ENCODE measurements at places on chromosomes 7 and 10.

DNA sequence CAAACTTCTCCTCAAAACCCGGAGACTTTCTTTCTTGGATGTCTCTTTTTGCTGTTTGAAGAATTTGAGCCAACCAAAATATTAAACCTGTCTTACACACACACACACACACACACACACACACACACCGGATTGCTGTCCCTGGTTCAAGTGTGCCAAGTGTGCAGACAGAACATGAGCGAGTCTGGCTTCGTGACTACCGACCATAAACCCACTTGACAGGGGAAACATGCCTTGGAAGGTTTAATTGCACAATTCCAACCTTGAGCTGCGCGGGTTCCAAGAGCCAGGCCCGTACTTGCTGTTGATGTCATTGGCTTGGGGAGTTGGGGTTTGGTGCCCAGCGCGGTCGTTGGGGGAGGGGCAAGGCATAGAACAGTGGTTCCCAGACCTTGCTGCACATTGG, 1.7 kb downstream of the EGFR start:
- DNase-seq: peak; percentile 73

GRCh38 chr7:47218378-47219176, 363.3 kb downstream of the TNS3 start:
- DNase-seq: peak; percentile 93

GRCh38 chr10:110524179-110524858, 26.6 kb downstream of the DUSP5 start:
- no peak for DNase-seq

DNA sequence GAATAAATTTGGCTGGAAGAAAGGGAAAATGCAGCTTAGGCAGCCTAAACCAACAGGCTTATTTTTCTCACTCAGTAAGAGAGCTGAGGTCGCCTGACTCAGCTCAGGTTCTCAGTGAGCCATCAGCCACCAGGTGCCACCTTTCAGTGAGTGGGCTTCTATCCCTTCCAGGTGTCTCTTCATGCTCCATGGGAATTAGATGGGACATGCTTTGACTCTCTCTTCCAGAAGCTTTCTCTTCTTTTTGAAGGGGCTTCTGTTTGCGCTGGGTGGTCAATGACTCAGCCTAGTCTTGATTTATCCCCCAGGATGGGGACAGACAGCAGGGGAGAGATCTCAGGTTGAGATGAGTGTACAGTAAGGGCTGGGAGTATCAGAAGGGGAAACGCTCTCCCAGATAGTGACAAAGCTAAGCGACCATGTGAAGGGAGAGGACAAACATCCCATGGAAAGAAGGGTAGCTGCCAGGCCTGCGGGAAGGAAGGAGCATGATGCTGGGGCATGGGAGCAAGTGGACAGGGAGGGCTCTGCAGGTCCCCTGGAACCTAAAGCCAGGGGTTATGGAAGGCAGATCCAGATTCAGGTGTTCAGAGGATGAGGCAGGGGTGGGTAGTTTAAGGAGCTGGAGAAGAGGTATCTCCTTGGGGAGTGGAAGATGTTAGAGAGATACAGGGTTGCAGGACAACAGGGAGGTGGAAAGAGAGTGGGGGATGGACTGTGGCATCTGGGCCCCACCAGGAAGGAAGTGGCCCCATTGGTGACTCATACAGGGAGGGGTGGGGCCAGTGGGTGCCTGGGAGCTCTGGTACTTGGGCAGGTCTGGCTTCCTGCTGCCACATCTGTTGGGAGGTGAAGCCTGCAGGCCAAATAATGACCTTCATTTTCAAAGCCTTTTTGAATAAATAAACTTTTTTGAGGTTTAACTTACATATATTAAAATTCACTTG, 32.5 kb downstream of the OGDH start:
- DNase-seq: peak; percentile 75

DNA sequence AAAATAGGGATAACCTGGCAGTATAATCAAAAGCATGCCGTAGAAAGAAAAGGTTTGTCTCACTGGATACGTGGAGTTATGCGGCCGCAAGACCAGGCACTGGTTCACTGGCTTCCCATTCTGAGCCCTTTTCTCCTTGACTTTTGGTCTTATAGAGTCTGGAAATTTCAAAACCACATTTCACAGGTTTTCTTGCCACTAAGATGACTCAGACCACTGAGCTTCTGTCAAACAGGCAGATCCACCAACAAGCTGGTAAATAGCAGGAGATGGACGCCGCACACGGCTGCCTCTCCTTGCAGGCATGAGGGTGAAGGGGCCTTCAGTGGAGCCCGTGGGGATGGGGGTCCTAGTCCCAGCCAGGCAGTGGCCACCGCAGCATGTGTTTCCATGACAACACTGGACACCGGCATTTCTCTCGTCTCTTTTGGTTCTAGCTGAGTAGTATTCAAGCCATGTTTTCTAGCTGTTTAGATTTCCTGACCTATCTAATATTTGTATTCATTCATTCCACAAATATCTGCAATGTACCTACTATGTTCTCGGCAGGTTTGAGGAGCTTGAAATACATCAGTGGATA, 55.5 kb downstream of the KLF6 start:
- peak; percentile 44 for DNase-seq

- DNase-seq: no peak
These were observed 52.6 kb downstream of the EVX1 start for GRCh38 chr7:27295236-27295635.

DNA sequence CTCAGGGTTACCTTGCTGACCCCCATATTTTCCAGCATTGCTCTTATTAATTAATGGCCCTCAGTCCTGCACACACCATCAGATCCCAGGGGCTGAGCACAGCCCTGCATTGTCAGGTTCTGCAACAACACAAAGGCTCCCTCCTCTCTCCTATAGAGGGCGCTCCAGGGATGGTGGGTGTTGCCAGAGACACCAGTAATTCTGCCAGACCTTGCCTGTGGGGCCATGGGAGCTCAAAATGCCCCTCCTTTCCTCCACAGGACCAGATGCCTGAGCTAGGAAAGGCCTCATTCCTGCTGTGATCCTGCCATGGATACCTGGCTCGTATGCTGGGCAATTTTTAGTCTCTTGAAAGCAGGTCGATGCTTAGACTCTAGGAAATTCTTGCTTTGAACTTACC, 42.8 kb upstream of the PRSS58 start:
- DNase-seq: no peak

GRCh38 chr7:73526896-73527821, 5.1 kb upstream of the BAZ1B start:
- no peak for DNase-seq

- peak; percentile 84 for DNase-seq
These were observed 16.8 kb downstream of the OSBPL3 start for GRCh38 chr7:24963218-24963617.

GRCh38 chr10:121248266-121248665, 350.0 kb downstream of the FGFR2 start:
- DNase-seq: no peak

DNA sequence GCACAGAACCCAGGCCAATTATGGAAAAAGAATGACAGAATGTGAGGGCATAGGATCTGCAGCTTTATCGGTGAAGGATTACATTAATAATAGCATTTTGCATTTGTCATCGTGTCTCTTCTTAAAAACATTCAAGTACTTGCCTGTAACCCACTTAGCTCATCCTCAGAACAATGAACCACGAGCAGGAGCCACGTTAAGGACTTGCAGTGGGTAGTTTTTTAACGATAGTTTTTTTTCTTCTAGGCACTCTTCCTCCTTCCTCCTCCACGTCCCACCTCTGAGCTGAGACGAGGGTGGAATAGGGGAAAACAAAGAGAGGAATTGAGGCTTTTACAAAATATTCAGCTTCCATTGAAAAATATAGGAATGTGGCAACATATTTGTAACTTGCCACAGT, 27.1 kb downstream of the CDHR3 start:
- no peak for DNase-seq

GRCh38 chr10:93075369-93076221, 1.9 kb downstream of the CYP26A1 start:
- DNase-seq: no peak

DNA sequence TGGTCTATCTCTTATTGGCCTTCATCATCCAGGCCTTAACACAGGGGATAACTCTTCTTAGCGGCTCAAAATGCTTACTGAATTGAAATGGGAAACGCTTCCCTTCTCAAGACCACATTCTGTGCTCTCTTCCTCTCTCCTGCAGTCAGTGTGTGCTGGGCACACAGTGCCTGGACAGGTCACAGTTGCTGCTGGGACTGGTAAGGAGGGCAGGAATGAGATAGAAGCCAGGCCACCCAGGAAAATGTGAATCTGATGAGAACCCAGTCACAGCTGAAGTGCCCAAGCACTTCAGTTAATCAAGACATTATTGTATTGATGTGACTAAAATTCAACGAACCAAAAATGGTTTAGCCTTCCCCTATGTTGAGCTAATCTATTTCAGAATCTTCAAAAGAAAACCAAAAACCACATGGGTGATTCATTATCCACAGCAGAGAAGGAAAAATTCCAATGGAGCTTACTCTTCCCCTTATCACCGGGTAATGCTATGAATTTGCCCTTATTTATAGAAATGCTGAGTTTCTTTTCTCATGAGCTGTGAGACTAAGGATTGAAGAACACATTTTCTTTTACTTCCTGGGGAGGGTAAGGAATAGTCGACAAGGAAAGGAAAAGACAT, 41.2 kb upstream of the PLPP4 start:
- peak; percentile 83 for DNase-seq

DNA sequence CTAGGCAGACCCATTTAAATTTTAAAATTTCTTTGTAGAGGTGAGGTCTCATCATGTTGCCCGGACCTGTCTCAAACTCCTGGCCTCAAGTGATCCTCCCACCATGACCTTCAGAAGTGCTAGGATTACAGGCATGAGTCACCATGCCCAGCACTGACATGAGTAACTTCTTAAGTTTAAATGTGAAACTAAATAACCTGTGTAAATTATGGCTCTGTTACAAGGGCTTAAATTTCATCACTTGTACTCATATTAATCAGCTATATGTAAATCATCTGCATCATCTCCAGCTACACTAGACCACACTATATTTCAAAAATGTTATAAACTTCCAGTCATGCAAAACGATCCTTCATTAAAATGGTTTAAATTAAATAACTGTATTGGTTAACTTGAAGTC, 56.1 kb downstream of the ATAD1 start:
- DNase-seq: peak; percentile 53

DNA sequence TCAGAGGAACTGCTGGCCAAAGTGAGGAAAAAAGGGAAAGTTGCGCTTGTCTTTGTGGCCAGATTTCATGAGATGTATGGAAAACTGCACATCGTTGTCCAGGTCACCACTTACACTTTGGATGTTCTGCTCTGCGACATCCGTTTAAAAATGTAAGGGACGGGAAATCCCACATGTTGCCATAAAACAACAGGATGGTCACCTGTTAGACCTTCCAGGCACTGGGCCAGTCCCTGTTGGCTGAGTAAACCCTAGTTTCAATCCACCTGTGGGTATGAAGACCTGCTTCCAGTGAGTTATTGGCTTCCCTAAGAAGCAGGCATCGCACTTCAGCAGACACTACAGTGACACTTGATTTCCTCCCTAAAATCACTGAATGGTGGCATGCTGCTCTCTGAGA, 2.7 kb upstream of the STAMBPL1 start:
- DNase-seq: no peak

GRCh38 chr7:126578338-126578737, 674.4 kb downstream of the GRM8 start:
- DNase-seq: no peak

DNA sequence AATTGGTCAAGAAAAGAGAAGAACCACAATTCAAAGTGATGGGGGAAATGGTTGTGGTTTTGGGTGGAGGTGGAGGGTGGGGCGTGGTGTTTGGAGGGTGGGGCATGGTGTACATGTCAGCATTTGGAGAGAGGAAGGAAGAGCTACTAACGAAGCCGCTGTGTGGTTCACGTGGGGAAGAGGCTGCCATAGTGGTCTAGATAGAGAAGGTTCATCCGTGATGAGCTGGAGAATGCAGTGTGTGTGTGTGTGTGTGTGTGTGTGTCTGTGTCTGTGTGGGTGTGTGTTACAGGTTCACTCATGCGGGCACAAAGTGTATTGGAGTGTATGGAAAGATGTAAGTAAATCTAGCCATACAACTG, 6.1 kb upstream of the VCL start:
- DNase-seq: no peak

DNA sequence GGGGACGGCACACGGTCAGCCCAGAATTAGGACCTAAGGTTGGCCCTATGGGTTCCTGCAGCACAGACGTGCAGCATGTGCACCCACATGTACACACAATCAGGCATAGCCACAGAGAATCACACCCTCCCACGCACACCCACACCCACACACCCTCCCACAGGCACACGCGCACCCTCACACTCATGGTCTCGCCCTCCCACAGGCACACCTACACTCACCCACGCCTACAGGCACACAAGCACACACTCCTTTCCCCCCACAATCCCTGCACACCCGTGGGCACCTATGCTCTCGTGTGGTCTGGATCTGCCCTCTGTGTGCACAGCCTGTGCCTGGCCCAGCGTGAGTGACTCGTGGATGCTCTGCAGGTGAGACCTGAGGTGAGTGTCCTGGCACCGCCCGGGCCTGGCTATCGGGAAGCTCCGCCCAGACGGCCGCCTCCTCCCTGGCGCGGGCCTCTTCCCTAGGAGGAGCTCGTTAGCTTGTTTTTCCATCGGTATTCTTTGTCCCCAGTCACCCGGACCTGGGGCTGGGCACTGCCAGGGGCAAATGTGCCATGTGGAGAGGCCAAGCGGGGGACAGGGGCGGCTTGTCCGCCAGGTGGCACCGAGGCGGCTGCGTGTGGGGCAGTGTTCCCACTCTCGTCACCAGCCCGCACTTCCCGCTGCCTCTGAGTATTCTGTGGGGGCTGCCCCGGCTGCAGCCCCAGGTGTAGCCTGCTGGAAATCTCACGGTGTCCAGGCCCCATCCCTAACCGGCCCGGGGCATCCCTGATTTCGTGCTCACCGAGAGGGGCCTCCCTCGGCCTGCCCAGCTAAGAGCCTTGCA, 110.2 kb upstream of the FAM20C start:
- DNase-seq: no peak

- DNase-seq: peak; percentile 21
These were observed 74.0 kb downstream of the SCRN1 start for GRCh38 chr7:29915481-29916215.

GRCh38 chr7:139618482-139619366, 95.2 kb downstream of the CLEC2L start:
- peak; percentile 43 for DNase-seq

- DNase-seq: peak; percentile 65
These were observed 29.8 kb downstream of the PLAU start for GRCh38 chr10:73940634-73941221.

GRCh38 chr7:141227454-141227853, 153.6 kb downstream of the TMEM178B start:
- DNase-seq: no peak

DNA sequence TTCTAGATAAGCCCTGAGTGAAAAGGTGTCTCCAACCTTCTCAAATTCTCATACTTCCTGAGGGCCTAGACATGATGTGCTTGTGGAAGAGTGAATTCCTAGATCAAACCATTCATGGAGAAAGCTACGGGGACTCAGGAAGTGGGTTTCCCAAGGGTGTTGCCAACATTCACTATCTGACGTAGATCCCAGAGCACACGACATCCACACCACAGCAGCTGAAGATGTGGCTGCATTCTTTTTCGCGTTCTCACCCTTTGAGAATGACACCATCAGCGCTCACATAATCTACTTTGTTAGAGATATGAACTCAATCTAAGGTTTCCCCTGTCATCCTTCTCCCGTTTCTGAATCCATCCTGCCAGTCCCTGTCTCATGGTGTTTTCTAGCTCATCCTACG, 290.8 kb downstream of the DNAJB6 start:
- no peak for DNase-seq
